ENCODE measurements at places on chromosomes 12 and 14.

DNA sequence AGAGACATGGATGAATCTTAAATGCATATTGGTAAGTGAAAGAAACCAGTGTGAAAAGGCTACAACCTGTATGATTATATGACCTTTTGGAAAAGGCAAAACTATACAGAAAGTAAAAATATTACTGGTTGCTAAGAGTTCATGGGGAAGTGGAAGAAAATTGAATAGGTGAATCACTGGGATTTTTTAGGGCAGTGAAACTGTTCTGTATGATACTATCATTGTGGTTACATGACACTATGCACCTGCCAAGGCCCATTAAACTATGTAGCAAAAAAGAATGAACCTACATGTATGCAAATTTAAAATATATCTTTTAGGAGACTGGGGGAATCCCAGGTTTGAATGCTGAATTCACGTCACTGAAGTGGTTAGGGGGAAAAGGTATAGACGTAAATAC is 12.6 kb upstream of the OR8S1 start:
- H3K4me3 ChIP-seq = no peak overlapping the region
- no peak for DNase-seq
- H3K4me1 ChIP-seq = no peaks in the 10 kb centered on the region
- H3K27ac ChIP-seq = no peak overlapping the region
- H3K36me3 ChIP-seq = no peaks in the 10 kb centered on the region

DNA sequence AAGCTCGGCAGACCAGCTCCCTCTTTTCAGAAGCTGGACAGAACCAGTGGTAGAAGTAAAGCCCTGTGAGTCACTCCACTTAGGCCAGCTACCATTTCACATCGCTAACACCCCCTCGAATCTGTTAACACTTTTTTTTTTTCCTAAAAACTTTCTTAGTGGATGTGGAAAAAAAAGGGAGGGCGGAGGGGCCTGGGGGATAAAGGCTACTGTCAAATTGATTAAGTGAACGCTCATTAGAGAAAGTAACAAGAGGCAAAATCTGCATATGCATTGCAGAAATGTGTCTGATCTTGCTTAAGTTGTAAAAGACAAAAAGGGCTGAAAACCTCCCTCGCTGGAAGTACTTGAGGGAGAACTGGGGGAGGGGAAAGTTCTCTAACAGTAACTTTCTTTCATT is 86.6 kb upstream of the OTX2 start:
- no peaks in the 10 kb centered on the region for H3K4me1 ChIP-seq
- H3K27ac ChIP-seq = no peak overlapping the region
- H3K36me3 ChIP-seq = no peaks in the 10 kb centered on the region
- H3K27me3 ChIP-seq = peaks cover 3% of the 10 kb centered on the region

DNA sequence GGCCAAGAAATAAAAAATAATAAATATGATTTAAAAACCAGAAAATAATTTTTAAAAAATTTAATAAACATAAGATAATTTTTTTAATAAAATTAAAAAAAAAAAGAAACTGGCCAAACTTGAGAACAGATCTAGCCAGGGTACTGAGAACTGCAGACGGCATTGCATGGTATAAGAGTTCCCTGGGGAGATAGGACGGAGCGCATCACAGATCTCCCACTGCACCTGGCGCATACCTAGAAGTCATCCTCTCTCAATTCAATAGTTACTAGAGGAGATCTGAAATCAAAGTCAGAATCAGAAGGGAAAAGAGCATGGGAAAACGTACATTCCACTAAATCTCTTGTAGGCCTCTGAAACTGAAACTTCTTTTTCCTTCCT is 58.9 kb upstream of the BCL2L14 start:
- no peak for DNase-seq
- H3K4me3 ChIP-seq = no peak overlapping the region
- no peak overlapping the region for H3K27ac ChIP-seq
- H3K4me1 ChIP-seq = no peaks in the 10 kb centered on the region

DNA sequence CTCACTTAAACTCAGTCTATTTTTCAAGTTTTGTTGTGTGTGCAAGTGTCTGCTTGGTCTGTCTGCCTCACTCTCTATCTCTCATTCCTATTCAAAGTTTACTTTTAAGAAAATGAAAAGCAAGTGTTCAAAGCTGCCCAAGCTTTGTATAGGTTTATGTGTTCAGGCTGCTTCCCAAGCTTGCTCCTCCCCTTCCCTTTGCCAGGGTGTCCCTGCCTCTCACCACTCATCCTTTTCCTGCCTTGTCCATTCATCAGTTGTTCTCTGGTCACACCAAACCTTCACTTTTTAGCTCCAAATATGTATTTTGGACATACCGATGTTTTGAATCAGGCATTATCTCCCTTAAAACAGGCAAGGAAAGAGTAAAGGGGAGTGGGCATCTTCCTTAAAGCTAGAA is 41.3 kb downstream of the STK38L start:
- H3K4me3 ChIP-seq = no peak overlapping the region
- no peaks in the 10 kb centered on the region for H3K4me1 ChIP-seq
- no peak for DNase-seq

- H3K36me3 ChIP-seq = no peaks in the 10 kb centered on the region
- no peaks in the 10 kb centered on the region for H3K4me1 ChIP-seq
- H3K27me3 ChIP-seq = no peaks in the 10 kb centered on the region
- H3K4me3 ChIP-seq = no peak overlapping the region
- no peak overlapping the region for H3K27ac ChIP-seq
- no peak for DNase-seq
Observed at GRCh38 chr12:127223011-127223410, 1044.0 kb upstream of the TMEM132C start.

DNA sequence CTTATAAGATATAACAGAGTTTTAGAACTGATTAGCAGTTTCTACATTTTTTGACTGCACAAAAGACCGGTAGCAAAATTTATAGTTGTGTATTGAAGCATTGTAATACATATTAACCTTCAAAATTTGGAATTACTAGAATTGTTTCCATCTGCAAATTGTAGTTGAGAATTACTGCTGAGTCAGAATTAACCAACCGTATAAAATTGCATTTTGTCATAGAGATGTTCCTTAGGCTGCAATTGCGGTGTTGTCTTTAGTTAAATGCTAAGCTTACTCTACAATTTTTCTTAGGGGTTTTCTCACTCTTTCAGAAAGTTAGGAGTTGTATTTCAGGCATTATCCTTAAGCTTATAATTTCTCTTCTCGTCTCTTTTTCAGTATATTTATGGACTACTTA is 132.2 kb downstream of the PLEKHA5 start:
- H3K27me3 ChIP-seq = no peaks in the 10 kb centered on the region
- no peak overlapping the region for H3K4me3 ChIP-seq
- no peaks in the 10 kb centered on the region for H3K36me3 ChIP-seq

DNA sequence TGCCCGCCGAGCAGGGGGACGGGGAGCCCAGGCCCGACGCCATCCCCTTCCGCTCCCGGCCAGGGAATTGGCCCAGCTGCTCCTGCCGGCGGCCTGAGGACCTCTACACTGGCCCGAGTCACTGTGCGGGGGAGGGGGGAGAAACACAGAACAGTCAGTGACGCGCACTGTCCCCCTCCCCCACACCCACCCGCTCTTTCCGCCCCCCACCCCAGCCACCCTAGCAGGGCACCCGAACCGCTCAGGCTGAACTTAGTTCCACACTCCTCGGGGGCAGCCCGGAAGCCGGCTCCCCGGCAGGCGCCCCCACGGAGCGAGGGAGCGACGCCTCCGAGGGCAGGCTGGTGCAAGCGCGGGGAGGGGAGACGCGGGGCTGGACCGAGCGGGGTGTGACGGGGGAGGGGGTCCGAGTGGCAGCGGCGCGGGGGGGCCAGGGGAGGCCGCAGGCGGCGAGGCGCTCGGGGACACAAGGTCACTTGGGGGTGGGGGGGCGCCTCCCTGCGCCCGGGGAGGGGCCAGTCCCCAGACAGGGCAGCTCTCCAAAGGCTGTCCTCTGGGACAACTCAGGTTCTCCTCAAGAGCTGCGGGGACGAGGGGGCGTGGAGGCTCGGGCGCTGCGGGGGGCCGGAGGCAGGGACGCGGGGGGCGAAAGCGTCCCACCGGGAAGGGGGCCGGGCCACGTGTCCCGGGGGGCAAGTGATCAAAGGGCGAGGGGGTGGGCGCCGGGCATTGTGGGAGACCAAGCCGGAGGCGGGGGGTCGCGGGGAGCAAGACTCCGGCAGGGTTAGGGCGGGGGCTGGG is 648 bp downstream of the CHD4 start:
- H3K4me1 ChIP-seq = peaks cover 50% of the 10 kb centered on the region
- H3K4me3 ChIP-seq = peak overlapping the region; percentile 74
- peak overlapping the region; percentile 85 for H3K27ac ChIP-seq
- peaks cover 14% of the 10 kb centered on the region for H3K36me3 ChIP-seq
- peak; percentile 31 for DNase-seq
- no peaks in the 10 kb centered on the region for H3K27me3 ChIP-seq

GRCh38 chr14:66641861-66642635 is 134.1 kb downstream of the GPHN start:
- no peak overlapping the region for H3K27ac ChIP-seq
- H3K36me3 ChIP-seq = no peaks in the 10 kb centered on the region
- H3K27me3 ChIP-seq = no peaks in the 10 kb centered on the region
- DNase-seq = no peak
- H3K4me1 ChIP-seq = peaks cover 16% of the 10 kb centered on the region

DNA sequence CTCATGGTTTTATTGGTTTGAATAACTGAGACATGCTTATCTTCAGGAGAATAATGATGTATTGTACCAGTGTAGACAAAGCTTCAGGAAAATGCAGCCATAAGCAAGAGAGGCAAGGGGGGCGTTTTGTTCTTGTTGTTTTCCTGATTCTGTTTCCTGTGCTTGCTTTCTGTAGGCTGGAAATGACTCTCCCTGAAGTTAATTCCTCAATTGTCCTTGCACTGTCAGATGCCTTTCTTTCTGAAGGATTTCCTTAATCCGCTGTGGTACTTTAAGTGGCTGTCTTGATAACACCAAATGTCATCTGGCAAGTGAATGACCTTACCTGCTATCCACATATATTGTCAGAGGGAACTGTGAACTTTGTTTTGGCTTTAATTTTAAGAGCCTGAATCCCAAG is 220.0 kb downstream of the NEDD1 start:
- H3K36me3 ChIP-seq = no peaks in the 10 kb centered on the region
- no peaks in the 10 kb centered on the region for H3K27me3 ChIP-seq

GRCh38 chr14:36344211-36344610 is 23.8 kb upstream of the MBIP start:
- no peak overlapping the region for H3K27ac ChIP-seq
- no peak for DNase-seq
- H3K4me3 ChIP-seq = no peak overlapping the region
- H3K27me3 ChIP-seq = peaks cover 4% of the 10 kb centered on the region
- H3K36me3 ChIP-seq = no peaks in the 10 kb centered on the region
- no peaks in the 10 kb centered on the region for H3K4me1 ChIP-seq

GRCh38 chr12:76614364-76614763 is 54.8 kb upstream of the OSBPL8 start:
- no peak overlapping the region for H3K4me3 ChIP-seq
- DNase-seq = no peak
- 0 out of 2 replicates have a peak, but pooled peaks cover 6% of the 10 kb centered on the region for H3K4me1 ChIP-seq

GRCh38 chr12:6049992-6050391 is 74.5 kb downstream of the VWF start:
- no peak overlapping the region for H3K4me3 ChIP-seq
- H3K36me3 ChIP-seq = no peaks in the 10 kb centered on the region
- peaks cover 22% of the 10 kb centered on the region for H3K4me1 ChIP-seq
- H3K27ac ChIP-seq = no peak overlapping the region
- peak; percentile 33 for DNase-seq

GRCh38 chr12:95473231-95473883 is 595 bp upstream of the METAP2 start:
- no peaks in the 10 kb centered on the region for H3K27me3 ChIP-seq
- peak overlapping the region; percentile 95 for H3K4me3 ChIP-seq
- peak; percentile 39 for DNase-seq
- peak overlapping the region; percentile 86 for H3K27ac ChIP-seq
- peaks cover 31% of the 10 kb centered on the region for H3K4me1 ChIP-seq

- DNase-seq = no peak
- peaks cover 8% of the 10 kb centered on the region for H3K4me1 ChIP-seq
- H3K4me3 ChIP-seq = no peak overlapping the region
- H3K36me3 ChIP-seq = peaks cover 3% of the 10 kb centered on the region
- no peak overlapping the region for H3K27ac ChIP-seq
Observed at GRCh38 chr12:108788076-108788782, 56.9 kb upstream of the CORO1C start.

DNA sequence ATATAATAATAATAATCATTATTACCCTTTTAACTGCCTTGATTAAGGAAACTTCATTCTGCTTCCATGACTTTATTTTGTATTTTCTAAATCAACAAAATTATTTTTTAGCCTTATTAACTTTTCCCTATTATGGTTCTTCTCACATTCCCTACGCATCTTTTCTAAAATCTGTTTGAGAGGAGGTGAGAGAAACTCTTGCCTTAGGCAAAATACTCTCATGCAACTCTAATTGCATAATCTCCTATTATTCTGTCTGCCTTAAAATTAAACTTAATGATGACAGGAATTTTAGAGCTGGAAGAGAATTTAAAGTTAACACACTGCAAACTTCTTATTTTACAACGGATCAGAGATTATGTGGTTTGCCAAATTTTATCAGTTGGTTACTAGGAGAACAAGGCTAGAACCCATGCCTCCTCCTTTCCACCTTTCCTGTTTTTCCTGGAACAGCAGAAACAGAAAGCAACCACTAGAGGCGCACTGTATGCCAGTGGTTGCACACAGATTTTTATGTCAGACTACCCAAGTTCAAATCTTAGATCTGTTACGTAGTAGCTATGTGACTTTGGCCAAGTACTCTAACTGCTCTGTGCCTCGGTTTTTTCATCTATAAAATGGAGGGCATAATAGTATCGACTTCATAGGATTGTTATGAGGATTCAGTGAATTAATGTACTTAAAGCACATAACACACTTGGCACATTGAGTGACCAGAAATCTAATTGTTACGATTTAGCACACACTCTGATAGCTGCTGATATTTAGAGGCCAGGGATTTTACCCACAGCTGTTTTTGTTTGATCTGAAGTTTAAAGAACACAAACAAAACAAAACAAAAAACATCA is 4.3 kb upstream of the BRMS1L start:
- peak overlapping the region; percentile 42 for H3K4me3 ChIP-seq
- peaks cover 31% of the 10 kb centered on the region for H3K4me1 ChIP-seq
- H3K27ac ChIP-seq = no peak overlapping the region
- H3K27me3 ChIP-seq = no peaks in the 10 kb centered on the region
- peak; percentile 83 for DNase-seq
- no peaks in the 10 kb centered on the region for H3K36me3 ChIP-seq

GRCh38 chr14:68842298-68842697 is 49.4 kb upstream of the ZFP36L1 start:
- H3K4me1 ChIP-seq = 0 out of 2 replicates have a peak, but pooled peaks cover 5% of the 10 kb centered on the region
- no peaks in the 10 kb centered on the region for H3K27me3 ChIP-seq
- H3K27ac ChIP-seq = no peak overlapping the region
- no peak for DNase-seq
- no peaks in the 10 kb centered on the region for H3K36me3 ChIP-seq

- no peaks in the 10 kb centered on the region for H3K36me3 ChIP-seq
- DNase-seq = no peak
- no peak overlapping the region for H3K4me3 ChIP-seq
- H3K27ac ChIP-seq = no peak overlapping the region
- no peaks in the 10 kb centered on the region for H3K4me1 ChIP-seq
Observed at GRCh38 chr12:54502485-54502884, 4.9 kb downstream of the NCKAP1L start.

- H3K36me3 ChIP-seq = peaks cover 15% of the 10 kb centered on the region
- H3K4me3 ChIP-seq = no peak overlapping the region
- H3K4me1 ChIP-seq = no peaks in the 10 kb centered on the region
- H3K27ac ChIP-seq = no peak overlapping the region
Observed at GRCh38 chr12:70290116-70290515, 46.9 kb downstream of the CNOT2 start.

GRCh38 chr12:52023182-52023975 is 16.6 kb downstream of the TAMALIN start:
- peaks cover 59% of the 10 kb centered on the region for H3K4me1 ChIP-seq
- peak overlapping the region; percentile 57 for H3K4me3 ChIP-seq
- H3K36me3 ChIP-seq = no peaks in the 10 kb centered on the region
- no peaks in the 10 kb centered on the region for H3K27me3 ChIP-seq
- peak overlapping the region; percentile 16 for H3K27ac ChIP-seq
